ENCODE measurements at places on chromosomes 6 and 20. TPM values are rescaled to one million over a fixed set of nuclear protein-coding genes. Genes with fewer than 3 reads are reported as not detected.

DNA sequence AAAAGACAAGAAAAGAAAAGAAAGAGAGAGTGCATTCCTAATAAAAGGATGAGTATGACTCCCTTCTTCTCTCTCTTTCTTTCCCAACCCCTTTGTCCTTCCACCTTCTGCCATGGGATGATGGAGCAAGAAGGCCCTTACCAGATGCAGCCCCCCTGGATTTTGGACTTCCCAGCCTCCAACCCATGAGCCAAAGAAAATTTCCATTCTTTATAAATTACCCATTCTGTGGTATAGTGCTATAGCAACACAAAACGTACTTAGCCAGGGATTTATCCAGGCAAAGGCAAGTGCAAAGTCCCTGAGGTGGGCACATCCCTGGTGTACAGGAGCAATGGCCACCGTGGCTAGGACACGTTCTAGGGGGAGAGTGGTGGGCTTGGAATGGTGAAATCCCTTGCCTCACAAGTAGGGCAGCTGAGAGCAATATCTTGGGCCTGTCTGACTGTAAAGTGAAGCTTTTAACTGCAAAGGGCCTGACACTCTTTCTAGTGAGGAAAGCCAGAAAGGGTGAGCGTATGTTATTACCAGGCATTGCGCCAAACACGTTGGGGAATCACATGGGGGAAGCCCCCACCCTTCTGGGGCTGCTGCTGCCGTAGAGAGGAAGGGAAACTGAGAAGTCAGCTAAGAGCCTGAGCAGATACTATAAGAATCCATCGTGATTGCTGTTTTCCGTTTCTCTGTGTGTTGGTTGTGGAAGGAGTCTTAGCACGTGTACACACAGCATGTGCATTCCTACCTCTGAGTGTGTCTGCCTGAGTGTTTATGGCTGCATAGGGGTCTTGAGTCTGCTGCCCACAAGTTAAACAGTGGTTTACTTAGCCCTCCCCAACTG is 50.7 kb upstream of the SIRPA start:
- no peaks in the 10 kb centered on the region for H3K36me3 ChIP-seq
- peaks cover 12% of the 10 kb centered on the region for H3K4me1 ChIP-seq
- H3K4me3 ChIP-seq = no peak overlapping the region
- peak; percentile 90 for DNase-seq
- H3K27ac ChIP-seq = peak overlapping the region; percentile 77

- H3K36me3 ChIP-seq = peaks cover 55% of the 10 kb centered on the region
- no peak for DNase-seq
- H3K27me3 ChIP-seq = no peaks in the 10 kb centered on the region
- H3K4me1 ChIP-seq = peaks cover 74% of the 10 kb centered on the region
- peak overlapping the region; percentile 91 for H3K27ac ChIP-seq
These were observed 551 bp upstream of the ATP5F1E start for GRCh38 chr20:59032713-59033059.

DNA sequence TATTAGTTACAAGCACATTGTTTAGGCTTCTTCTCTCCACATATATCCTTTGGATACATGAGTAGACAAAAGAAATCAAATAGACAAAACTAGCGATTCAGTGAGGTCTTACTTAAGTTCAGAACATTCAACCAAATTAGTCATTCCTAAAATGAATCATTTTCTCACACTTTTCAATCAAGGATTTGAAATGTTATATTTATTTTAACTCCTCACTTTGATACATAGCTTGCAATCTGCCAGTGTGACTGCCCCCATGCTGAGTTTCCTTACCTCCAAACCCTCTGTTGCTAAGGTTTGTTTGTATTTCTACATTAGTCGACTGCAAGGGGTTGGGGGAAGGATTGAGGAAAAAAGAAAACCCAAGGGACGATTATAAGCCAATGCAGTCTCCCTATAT is 3.5 kb upstream of the MOXD1 start:
- peaks cover 52% of the 10 kb centered on the region for H3K27me3 ChIP-seq
- H3K27ac ChIP-seq = no peak overlapping the region
- no peaks in the 10 kb centered on the region for H3K36me3 ChIP-seq

ADGRF4 gene
- not detected for total RNA-seq

- H3K27ac ChIP-seq = no peak overlapping the region
- peaks cover 2% of the 10 kb centered on the region for H3K4me1 ChIP-seq
- no peak overlapping the region for H3K4me3 ChIP-seq
- H3K36me3 ChIP-seq = no peaks in the 10 kb centered on the region
- H3K27me3 ChIP-seq = peaks cover 3% of the 10 kb centered on the region
These were observed 21.2 kb upstream of the NHSL1 start for GRCh38 chr6:138520463-138520862.

CCM2L gene
- total RNA-seq = not detected

DNA sequence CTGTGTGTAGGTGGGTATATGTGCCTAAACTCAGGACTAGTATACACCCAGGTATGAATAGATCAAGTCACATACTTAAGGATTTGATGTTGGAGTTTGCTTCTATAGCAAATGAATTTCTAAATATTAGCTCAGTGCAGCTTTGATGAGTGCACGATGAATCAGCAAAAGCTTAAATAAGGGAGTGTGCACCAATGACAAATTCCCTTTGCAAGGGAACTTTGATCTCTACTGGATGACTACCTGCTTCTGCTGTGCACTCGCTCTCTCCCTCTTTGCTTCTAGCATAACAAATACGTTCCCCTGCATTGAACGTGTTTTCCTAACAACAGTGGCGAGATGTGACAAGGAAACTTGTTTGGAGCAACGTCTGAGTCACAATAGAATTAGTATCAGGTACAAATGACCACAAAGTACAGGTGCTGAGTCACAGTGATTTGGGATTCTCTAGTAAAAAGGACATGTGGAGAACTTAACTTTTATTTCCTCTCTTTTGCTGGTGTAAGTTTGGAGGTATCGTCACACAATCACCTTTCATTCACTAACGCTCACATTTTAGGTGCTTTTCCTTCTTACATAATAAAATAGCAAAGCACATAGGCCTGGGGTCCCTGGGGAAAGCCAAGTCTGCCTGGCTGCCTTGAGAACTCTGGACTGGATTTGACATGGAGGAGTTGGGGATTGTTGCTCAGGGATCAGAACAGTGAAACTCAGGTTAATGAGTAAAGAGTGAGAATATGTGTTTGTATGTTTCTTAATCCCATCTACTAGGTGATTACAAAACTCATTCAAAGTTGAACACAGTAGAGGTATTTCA is 49.7 kb downstream of the KLHL31 start:
- no peaks in the 10 kb centered on the region for H3K36me3 ChIP-seq
- DNase-seq = peak; percentile 12
- H3K27ac ChIP-seq = no peak overlapping the region
- peaks cover 9% of the 10 kb centered on the region for H3K27me3 ChIP-seq
- H3K4me1 ChIP-seq = peaks cover 4% of the 10 kb centered on the region

GRCh38 chr20:17841751-17842215 is 126.8 kb downstream of the SNX5 start:
- no peak for DNase-seq
- no peaks in the 10 kb centered on the region for H3K36me3 ChIP-seq
- no peak overlapping the region for H3K27ac ChIP-seq
- H3K27me3 ChIP-seq = no peaks in the 10 kb centered on the region

DNA sequence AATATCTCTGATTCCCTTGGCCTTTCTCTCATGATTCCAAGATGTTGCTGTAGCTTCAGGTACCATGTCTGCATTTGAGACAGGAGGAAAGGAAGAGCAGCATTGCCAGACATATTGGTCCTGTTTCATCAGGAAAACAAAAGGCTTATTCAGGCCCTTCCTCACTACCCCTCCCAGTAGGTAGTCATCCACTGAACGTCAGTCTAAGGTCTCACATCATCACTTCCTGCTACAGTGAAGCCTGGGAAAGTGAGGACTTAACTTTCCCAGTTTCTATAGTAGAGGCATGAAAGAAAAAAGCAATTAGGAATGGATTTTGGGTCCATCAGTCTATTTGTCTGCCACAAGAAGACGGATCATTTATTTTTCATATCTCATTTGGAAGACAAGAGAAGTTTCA is 85.7 kb upstream of the SOX4 start:
- no peak overlapping the region for H3K4me3 ChIP-seq
- no peaks in the 10 kb centered on the region for H3K4me1 ChIP-seq
- DNase-seq = no peak
- H3K27me3 ChIP-seq = peaks cover 8% of the 10 kb centered on the region
- H3K36me3 ChIP-seq = no peaks in the 10 kb centered on the region

RAB32 gene
- total RNA-seq = not detected

ADTRP gene
- total RNA-seq = 49.4 TPM

DNA sequence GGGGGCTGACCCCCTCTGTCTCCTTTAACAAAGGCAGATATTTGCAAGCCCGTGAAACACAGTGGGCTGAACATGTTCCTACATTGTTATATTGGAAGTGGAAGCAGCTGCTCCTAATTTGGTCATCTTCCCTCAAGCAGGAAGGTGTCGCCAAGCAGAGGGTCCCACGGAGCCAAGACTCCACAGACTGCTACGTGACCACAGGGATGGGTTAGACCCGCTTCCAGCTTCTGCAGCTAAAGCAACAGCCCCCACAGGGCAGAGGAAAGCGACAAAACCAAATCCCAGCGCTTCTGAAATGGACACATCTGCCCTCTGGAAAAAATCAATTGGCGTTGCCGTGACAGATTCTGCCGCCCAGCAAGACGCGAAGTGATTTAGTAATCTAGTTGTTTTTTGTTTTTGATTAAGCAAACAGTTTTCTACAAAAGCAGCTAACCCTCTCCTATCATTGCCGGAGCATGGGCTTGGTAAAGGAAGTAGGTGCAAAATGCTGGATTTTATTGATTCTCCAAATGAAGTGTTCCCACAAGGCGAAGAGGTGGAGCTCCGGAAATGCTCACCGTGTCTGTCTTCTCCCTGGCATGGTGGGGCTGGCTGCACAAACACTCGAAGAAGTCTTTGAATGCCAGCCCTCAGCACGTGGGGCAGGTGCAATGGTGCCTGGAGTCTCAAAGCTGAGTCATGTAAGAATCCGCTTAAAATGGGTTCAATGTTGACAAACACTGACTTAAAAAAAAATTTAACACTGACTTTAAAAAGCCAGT is 79.4 kb upstream of the FRMD1 start:
- no peak overlapping the region for H3K27ac ChIP-seq
- peaks cover 26% of the 10 kb centered on the region for H3K27me3 ChIP-seq
- peaks cover 2% of the 10 kb centered on the region for H3K4me1 ChIP-seq
- no peak for DNase-seq
- H3K4me3 ChIP-seq = no peak overlapping the region
- H3K36me3 ChIP-seq = no peaks in the 10 kb centered on the region

DNA sequence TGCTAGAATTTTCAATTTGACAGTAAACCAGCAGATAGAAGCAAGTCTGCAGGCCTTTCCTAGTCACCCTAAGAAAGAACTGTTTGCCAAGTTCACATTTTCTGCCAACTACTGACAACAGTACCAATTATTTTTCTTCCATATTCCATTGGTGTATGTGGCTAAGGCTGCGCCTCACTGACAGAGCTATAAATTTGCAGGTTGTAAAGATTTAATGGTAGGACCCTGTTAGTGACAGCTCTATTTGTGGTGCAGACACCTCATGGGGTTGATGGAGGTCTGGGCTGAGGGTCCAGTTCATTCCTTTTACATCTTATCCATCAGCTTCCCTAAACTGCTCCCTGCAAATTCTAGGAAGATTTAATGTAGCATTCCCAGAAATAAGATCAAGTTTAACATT is 228.5 kb downstream of the FRK start:
- H3K27ac ChIP-seq = no peak overlapping the region
- H3K27me3 ChIP-seq = no peaks in the 10 kb centered on the region
- no peaks in the 10 kb centered on the region for H3K4me1 ChIP-seq
- DNase-seq = no peak
- no peaks in the 10 kb centered on the region for H3K36me3 ChIP-seq
